Daoy (cell line): ENCODE measurements at places on chromosomes 12 and 14. TPM values are rescaled to one million over a fixed set of nuclear protein-coding genes. Genes with fewer than 3 reads are reported as not detected.

Gene RILPL2
- 2.3 and 2.7 TPM in 2 replicates for total RNA-seq

Gene NRIP2
- total RNA-seq: not detected in 2 replicates

Gene EML5
- total RNA-seq: 1.0 and 1.4 TPM in 2 replicates

Gene GSG1
- 0.06 TPM in 1 of 2 replicates, not detected in the other for total RNA-seq

DNA sequence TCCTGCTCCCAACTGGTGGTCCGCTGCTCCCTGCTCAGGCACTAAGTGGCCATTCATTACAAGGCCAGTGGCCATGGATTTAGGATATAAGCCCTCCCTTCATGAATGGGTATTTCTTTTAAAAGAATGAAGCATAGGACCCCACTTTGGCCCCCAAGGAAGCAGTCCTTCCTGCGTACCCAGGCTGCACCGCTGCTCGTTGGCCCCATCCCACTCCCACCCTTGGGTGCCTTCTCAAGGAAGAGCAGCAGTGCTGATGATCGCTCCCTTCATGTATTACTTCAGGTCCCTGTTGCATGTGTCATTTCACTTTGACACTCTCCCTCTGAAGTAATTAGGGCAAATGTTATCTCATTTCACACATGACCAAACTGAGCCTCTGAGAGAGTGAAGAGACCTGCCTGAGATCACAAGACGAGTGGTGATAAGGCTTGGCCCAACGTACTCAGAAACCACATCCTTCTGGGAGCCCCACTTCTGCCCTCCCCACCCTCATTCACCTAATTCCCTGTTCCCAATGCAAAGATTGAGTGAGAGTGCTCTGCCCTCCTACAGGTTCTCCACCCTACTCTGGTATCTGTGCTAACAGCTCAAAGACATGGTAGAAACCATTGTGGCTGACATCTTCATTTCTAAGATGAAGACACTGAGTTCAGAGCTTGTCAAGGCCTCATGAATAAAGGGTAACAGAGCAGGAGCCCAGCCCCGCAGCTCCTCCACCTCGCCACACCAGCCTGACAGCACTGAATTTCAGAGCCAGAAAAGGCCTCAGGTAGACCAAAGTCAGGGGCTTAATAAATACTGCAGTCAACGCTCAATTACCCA, 10.3 kb upstream of the KRT2 start:
- DNase-seq: no peak

GRCh38 chr14:77799863-77800730, at the start of gene ADCK1:
Gene ADCK1 (plus strand): TSS chr14:77800109. CDS start chr14:77818979, 18,870 bp downstream.
- DNase-seq: peak; percentile 89
